Mesenteric fat pad (tissue), 1 donor: ENCODE measurements at places on chromosomes 11 and 22.
A peak's percentile ranks its signal among the peaks of the same experiment; 100 is the strongest.

DNA sequence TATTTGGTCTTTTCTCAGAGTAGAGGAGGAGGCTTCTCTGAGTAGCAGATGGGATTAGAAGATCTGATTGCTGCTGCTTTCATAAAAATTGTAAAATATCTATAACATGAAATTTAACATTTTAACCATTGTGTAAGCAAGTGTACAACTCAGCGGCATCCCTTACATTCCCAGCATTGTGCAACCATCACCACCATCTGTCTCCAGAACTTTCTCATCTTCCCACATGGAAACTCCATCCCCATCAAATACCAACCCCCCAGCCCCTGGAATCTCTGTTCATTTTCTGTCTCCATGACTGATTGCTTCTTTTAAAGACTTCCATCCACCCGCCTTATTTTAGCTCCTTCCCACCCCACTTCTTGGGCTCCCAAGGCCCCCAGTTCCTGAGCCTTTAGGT, 32.3 kb downstream of the MRGPRD start:
- no peak for DNase-seq

- no peak for DNase-seq
These were observed 8.0 kb downstream of the FAM118B start for GRCh38 chr11:126219547-126219946.

DNA sequence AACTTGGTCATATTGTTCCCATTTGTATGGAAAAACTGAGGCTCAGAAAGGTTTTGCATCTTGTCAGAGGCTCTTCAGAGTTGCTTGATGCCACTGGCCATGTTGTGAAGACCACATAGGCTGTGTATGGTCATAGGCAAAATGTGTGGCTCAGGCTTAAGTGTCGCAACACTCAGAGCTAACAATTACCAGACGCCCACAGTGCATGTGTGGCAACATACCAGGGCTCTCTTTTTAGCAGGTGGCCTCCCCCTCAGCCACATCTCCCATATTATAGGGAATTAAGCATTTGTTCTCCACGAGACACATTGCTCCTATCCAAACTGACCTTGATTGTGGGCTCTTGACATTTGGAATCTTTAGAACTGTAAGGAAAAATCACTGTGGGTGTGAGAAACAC, 802.5 kb downstream of the DLG2 start:
- no peak for DNase-seq

- DNase-seq: no peak
These were observed 767.5 kb downstream of the NTM start for GRCh38 chr11:132137981-132138313.

DNA sequence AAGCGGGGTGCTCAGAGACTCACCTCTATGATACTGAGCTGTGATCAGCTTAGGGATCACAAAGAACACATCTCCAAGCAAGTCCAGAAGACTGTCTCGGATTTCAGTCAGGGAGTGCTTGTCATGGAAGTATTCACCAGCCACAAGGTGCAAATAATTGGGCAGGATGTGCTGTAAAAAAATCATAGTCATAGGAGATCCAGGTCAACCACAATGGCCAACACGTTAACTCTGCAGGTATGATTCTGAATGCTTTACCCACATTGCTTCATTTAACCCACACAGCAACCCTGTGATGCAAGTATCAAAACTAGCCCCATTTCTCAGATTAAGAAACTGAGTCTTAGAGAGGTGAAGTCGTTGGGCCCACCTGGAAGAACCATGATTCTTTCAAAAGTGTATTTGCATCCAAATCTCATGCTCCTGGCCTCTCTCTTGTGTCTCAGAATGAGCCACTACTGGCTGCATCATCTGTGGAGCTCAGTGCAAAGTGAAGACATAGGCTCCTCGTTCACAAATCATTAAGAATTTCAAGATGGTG, 179.3 kb downstream of the BCR start:
- DNase-seq: no peak

DNA sequence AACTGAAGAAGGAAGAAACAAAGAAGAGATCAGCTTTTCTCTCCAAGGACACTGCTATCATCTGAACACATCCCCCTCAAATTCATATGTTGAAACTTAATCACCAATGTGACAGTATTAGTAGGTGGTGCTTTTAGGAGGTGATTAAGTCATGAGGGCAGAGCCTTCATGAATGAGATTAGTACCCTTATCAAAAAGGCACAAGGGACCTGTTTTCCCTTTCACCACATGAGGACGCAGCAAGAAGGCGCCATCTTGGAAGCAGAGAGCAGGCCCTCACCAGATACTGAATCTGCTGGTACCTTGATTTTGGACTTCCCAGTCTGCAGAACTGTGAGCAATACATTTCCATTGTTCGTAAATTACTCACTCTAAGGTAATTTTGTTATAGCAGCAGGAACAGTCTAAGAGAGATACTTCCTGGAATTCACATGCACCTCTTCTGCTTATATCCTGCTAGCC, 20.9 kb upstream of the CREB3L1 start:
- DNase-seq: no peak

- DNase-seq: no peak
These were observed 16.6 kb upstream of the ARHGAP20 start for GRCh38 chr11:110728883-110729282.

DNA sequence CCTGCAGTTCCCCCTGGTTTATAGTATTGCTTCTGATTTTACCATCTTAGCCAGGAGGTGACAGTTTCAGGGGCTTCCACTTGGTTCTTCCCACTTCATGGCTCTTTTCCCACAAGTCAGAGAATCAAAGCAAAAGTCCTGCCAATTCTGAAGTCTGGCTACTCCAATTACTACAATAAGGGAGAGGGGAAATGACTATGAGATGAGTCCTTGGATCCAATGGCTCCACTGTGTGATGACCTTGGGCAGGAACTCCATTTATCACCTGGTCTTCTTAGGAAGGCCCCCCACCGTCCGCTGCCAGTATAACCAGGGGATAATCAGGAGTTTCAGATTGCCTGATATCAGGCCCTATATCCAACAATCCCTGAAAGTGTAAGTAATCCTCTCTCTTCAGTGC, 31.6 kb upstream of the CCND1 start:
- DNase-seq: peak; percentile 30

DNA sequence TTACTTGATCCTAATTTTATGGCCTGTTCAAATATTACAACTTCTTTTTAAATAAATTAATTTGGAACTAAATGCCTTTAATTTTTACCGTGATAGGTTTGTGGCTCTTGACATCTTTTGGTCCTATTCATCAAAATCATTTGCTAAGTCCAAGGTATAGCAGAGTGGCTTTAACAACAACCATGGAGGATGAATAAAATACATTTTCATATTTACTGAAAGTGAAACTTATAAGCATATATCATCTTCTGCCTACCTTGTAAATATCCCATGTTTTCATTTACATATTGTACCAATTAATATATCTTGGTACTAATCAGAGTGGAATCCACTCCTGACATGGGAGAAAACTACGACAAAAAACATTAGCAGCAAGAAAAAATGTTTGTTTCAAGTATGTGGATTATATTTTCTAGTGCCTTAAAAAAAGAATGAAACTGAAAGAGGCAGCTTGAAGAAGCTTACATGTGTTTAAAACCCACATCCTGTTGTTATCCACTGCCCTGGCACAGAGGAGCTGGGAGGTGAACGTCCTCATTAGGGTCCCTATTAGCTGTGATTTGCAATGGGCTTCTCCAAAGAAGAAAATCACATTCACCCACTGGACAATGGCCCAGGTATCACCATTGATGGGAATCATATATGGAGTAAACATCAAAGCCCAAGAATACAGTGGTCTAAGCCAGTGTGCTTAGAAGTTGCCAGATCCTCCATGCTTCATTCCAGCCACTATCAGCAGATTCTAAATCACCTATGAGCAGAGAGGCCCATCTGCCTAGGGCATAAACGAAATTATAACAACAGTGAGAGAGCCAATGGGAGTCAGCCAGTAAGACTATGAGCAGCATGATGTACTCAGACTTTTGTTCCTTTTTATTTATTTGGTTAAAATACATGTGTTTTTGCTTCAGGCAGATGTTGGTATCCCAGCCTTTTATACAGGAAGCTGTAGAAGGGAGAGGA, 84.7 kb downstream of the MAML2 start:
- no peak for DNase-seq
